ENCODE measurements at places on chromosomes 6 and 20.

DNA sequence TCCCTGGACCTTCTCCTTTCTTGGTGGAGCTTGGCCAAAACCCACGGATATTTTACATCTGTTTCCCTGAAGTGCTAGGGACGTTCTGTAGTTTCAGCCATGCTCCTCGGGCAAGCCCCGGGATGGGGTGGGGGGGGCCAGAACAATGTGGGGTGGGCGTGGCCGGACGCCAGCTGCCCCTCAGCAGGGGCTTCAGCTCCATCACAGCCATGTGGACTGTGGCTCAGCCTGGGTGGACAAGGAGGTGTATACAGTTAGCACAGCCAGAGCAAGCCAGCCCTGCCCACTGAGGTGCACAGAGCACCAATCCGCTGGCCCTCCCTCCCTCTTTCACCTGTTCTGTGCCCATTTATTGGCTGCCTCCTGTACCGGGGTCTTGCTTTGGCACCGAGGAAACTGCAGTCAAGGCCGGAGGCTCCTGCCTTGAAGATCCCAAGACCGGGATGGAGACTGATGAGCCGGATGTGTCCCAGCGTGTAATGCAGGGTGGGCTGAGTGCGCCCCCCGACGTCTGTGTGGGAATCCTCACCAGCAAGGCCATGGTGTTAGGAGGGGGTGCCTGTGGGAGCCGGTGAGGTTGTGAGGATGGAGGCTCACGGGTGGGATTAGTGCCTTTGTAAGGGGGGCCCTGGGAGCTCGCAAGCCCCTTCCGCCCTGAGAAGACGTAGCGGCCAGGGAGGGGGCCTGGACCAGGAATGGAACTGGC lies 28.0 kb downstream of the FRMD1 start:
- DNase-seq: no peak

GRCh38 chr20:58677079-58677604 lies 15.5 kb upstream of the NPEPL1 start:
- DNase-seq: no peak

DNA sequence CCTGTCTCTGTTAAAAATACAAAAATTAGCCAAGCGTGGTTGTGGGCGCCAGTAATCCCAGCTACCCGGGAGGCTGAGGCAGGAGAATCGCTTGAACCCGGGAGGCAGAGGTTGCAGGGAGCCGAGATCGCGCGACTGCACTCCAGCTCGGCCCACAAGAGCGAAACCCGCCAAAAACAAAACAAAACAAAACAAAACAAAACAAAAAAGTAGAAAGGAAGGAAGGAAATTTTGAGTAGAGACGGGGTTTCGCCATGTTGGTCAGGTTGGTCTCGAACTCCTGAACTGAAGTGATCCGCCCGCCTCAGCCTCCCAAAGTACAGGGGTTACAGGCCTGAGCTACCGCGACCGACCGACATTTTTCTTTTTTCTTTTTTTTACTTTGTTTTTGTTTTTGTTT lies 30.6 kb upstream of the PRSS16 start:
- DNase-seq: no peak

DNA sequence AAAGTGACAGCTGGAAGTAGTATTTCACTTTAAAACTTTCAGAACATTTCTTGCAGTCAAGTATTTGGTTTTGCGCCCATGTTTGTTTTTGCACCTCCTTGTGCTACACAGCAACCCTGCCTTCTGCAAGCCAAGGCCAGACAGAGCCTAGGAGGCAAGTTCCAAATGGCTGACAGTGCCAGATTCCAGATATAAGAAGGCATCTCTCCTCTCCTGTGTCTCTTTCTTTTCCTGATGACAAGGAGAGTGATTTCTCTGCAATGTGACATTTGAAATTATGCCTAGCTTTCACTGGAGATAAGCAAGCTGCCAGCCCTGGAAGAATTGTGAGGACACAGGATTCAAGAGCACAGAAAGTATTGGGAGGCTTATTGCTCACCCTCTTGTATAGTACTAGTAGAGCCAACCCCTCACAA lies 149.1 kb upstream of the TENT5A start:
- DNase-seq: no peak

- DNase-seq: no peak
Observed at GRCh38 chr20:59597240-59597639, 7.1 kb upstream of the PHACTR3 start.

GRCh38 chr20:48656661-48657211 lies 171.1 kb downstream of the PREX1 start:
- peak; percentile 57 for DNase-seq

- peak; percentile 57 for DNase-seq
Observed at GRCh38 chr20:47620808-47621805, 119.4 kb downstream of the NCOA3 start.

GRCh38 chr20:62702895-62703852 lies 5.5 kb upstream of the NTSR1 start:
- DNase-seq: peak; percentile 63

- no peak for DNase-seq
Observed at GRCh38 chr6:57262901-57263694, 41.0 kb upstream of the RAB23 start.

GRCh38 chr6:26158581-26159356 lies 71.5 kb downstream of the HFE start:
- DNase-seq: peak; percentile 84

- DNase-seq: no peak
Observed at GRCh38 chr6:80363501-80364122, 257.1 kb downstream of the BCKDHB start.

DNA sequence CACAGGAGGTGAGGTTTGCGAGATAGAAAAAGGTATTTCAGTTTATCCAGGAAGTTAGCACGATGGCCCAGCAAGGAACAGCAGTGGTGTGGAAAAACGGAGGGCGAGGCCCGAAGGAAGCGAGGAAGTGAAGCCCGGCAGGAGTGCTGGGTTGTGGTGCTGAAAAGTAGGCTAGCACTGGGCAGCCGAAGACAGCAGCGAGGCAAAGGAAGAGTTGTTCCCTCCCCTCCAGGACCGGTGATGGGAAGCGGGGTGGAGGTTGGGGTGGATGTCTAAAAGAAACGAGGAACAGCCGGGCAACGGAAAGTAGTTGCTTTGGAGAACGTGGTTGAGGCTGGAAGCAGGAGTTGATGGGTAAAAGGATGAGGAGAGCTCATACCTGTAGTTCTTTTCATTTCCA lies 1.4 kb downstream of the METTL24 start:
- DNase-seq: no peak

- no peak for DNase-seq
Observed at GRCh38 chr6:2862712-2863181, 21.1 kb upstream of the SERPINB1 start.

DNA sequence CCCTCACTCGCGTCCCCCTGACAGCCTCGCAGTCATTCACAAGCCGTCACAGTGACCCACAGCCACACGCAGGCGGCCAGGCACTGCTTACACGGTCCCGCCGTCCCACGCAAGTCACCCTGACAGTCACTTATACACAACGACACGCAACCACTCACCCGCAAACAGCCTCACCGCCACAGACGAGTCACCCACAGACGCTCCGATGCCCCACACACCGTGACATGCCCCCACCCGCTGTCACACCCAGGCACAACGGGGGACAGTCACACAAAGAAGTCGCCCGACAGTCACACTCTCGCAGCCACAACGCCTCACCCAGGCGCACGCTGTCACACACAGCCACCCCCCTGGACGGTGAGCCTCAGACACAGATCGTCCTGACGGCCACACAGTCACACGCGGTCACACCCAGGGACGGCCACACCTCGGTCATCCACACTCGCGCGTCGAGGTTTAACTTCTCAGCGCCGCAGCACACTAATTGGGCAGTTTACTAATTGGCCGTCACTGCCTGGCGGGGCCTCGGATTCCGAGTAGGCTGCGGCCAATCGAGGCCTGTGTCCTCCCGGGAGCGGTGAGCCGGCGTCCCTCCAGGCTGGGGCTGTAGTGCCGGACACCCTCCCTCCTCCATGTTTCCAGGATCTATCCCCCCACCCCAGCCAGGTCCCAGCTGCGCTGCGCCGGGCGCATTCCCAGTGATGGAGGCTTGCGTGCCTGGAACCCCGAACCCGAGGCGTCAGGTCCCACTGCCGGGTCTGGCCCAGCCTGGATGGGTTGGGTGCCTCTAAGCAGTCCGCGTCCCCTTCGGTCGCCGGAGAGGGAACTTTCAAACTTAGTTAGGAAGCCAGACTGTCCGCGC lies 790 bp downstream of the TOX2 start:
- DNase-seq: peak; percentile 26

- DNase-seq: no peak
Observed at GRCh38 chr6:11631008-11631407, 93.5 kb downstream of the TMEM170B start.

GRCh38 chr6:78611886-78612480 lies 255.4 kb upstream of the IRAK1BP1 start:
- DNase-seq: no peak

GRCh38 chr6:156977527-156978291 lies 200.5 kb downstream of the ARID1B start:
- no peak for DNase-seq

All from RPMI8226 (cell line).